8988T (cell line): ENCODE measurements at places on chromosomes 6 and 20.

DNA sequence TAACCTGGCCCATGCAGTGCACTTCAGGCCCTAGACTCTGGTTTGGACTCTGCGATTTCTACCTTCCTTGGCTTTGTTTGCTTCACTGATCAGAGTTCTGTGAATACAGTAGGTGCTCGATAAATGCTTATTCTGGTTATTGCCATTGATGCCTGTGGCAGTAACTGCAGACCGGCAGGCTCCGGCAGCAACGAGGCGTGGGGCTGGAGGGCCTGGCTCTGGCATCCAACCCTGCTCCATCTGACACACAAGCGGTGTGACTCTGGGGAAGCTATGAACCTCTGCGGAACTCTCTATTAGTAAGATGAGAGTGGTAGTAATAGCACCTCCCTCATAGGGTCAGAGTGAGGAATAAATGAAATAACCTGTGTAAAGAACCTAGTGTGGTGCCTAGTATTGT is 66.1 kb downstream of the PLG start:
- no peak for DNase-seq

DNA sequence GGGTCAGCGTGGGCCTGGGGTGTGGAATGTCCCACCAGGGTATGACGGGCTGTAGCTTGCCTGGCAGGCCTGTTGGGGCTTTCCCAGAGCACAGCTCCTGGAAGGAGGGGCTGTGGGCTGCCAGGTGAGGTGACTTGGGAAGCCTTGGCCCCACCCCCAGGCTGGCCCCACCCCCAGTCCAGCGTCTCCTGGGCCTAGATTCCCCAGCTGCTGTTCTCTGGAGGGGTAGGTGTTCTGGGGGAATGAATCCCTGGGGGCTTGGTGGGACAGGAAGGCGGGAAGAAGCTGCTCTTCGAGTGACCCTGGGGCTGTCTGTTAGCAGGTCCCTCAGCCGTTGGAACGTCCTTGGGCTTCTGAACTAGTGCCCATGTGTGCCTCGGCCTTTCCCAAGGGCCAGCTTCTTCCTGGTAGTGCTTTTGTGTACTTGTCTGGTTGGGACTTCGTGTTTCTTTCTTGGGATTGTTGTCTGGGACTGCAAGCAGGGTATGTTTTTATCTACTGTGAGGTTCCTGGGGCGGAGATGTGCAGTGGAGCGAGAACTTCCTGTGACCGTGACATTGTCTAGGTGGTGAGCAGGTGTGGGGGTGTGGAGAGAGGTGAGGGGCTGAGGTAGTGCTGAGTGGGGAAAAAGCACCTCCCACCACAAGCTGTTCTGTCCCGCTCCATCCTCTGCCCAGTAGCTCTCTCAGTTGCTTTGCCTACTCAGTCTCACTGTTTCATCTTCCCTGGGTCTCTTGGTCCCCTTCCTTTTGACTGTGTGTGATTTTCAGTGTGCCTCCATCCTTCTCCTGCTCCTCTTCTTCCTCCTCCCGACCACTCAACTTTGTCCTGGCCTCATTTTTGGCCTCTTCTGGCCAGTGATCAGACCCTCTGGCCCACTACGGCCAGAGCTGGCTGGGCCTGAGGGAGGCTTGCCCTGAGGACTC is 1.3 kb upstream of the DDR1 start:
- no peak for DNase-seq

GRCh38 chr6:4066029-4066755 is 12.7 kb downstream of the FAM217A start:
- DNase-seq: no peak

- DNase-seq: no peak
Measured at GRCh38 chr6:113447088-113447831, 409.9 kb upstream of the MARCKS start.

DNA sequence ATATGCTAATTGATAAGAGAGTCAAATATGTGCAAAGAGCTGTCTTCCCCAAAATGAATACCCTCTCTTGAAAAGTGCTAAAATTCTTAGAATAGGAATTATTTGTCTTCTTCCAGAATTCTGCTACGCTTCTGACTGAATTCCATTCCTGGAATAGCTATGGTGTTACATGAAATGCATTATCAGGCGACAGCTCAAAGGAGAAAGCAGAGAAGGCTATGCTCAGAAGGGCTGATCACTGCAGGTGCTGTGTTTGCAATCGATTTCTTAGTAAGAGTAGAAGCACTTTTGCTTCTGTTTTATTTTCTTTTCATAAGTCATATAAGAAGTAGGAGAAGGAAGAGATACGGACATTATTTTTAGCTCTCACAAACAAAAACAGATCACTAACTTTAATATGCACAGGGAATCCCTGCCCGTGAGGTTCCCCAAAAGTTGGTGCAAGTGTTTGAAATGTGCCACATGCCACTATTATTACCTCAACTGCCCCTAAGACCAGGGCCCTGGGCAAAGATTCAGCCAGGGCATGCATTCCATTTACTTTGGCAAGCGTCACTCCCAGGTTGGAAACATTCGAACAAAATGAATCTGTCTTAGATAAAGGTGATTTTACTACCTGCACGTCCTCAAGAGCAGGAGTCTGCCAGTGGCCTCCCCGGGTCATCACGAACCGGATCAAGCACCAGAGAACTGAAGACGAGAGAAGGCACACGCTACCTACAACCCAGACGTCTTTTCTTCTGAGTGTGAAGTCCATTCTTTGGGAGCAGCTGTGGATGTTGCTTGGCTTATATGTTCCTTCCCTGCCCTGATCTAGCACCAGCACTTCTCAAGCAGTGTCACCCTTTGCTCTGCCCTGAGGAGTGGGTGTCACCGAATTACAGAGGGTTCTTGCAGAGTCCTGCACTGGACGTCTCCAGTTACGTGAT is 7.2 kb downstream of the MYLK4 start:
- no peak for DNase-seq

GRCh38 chr6:138517635-138518034 is 18.3 kb upstream of the NHSL1 start:
- DNase-seq: peak; percentile 23

DNA sequence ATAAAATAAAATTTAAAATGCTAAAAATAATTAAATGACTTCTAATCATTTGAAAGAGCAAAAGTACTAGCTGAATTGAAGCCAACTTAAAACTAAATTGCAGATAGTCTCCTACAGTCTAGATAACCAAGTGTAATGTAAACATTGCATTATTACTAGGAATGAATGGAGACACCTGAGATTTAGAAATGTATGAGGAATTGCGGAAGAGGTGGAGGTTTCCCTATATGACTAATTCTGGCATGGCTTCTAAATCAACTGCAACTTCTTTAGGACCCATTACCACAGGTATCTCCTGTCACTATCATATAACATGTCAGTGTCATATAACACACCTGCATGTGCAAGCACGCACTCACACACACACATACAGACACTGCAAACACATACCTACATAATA is 13.2 kb upstream of the GPR6 start:
- no peak for DNase-seq

GRCh38 chr6:84019842-84020211 is 13.7 kb upstream of the MRAP2 start:
- DNase-seq: no peak

DNA sequence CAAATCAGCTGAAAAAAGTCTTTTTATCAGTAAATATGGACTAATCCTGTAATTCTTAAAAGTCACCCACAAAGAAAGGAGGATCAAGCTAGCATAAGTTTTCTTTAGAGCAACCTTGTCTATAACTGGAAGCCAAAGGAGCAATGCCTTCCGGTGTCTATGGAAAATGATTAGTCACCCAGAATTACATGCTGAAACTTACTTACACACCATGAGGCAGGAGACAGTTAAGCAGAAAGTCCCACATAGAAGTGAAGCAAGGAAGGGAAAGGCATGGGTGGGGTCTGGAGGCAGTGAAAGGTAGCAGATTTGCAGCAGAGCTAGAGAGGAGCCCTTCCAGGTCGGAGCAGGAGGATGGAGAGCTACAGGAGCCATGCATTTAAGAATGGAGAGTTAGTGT is 153.7 kb upstream of the RIPOR2 start:
- no peak for DNase-seq
